ENCODE measurements at places on chromosomes 16 and 17. TPM values are rescaled to one million over a fixed set of nuclear protein-coding genes. Genes with fewer than 3 reads are reported as not detected.

Gene SOX8
- 0.28 TPM for polyA plus RNA-seq

GRCh38 chr17:41655611-41656111, 31.3 kb upstream of the KRT17 start:
- DNase-seq = no peak

DNA sequence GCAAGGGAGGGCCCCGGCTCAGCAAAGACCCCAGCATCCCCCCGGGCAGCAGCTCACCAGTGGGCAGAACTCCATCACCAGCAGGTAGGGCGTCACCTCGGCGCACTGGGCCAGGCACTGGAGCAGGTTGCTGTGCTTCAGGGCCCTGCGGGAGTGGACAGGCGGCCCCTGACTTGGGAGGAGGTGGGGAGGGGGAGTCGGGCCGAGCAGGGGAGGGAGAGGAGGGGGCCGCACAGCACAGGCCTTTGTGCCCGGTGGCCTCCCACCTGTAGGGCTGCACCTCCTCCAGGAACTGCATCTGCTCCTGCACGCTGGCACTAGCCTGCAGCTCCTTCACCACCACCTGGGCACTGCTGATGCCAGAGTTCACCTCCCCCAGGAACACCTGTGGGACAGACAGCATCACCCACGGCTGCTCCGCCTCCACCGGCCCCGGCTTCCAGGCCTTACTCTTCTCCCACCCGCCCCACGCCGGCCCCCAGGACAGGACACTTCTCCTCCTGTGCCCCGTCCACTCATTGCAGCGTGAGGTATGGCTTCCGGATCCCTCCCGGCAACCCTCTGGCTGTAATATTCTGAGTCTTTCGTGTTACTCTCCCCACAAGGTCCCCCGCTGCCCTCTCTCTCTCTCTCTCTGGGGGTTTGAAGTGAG, 37.7 kb upstream of the PVALEF start:
- no peak for DNase-seq

Gene DRC3
- polyA plus RNA-seq = 0.87 TPM

- no peak for DNase-seq
Measured at GRCh38 chr17:2982854-2983253, 80.6 kb downstream of the OR1D5 start.

DNA sequence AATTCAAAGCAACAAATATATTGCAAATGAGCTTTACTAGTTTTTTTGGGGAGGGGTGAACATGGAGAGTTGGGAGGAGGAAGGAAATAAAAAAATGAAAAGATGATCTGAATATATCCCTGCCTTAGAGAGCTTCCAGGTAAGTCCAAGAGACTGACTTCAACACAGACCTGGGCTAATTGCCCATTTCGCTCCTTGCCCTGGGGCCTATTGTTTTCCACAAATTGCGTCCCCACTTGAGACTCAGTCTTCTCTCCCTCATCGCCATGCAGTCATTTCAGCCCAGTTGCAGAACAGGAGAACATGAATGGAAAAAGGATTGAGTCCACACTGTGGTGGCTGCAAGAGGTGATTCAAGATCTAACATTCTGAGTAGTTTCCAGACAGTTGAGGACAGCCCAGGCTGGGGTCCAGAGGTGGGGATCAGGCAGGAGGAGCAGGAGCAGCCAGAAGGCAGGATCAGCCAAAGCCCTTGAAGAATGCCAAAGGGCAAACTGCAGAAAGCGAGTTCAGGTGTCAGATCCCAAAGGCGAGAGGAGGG, 21.6 kb upstream of the TOB1 start:
- DNase-seq = no peak

- DNase-seq = peak; percentile 11
Measured at GRCh38 chr16:67068212-67068753, 39.3 kb downstream of the CBFB start.

DNA sequence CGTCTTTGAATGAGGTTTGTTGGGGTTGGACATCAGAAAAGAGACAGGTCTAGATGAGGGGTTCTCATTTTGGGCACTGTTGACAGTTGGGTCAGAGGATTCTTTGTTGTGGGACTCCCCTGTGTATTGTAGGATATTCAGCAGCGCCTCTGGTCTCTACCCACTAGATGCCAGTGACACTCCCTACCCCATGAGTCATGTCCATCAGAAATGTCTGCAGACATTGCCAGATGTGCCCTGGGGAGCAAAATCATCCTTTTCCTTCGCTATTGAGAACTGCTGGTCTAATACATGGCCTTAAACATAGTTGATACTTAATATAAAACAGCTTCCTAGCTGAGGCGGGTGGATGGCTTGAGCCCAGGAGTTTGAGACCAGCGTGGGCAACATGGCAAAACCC, 3.1 kb downstream of the ABAT start:
- no peak for DNase-seq

Gene CRISPLD2
- 0.25 TPM for polyA plus RNA-seq

DNA sequence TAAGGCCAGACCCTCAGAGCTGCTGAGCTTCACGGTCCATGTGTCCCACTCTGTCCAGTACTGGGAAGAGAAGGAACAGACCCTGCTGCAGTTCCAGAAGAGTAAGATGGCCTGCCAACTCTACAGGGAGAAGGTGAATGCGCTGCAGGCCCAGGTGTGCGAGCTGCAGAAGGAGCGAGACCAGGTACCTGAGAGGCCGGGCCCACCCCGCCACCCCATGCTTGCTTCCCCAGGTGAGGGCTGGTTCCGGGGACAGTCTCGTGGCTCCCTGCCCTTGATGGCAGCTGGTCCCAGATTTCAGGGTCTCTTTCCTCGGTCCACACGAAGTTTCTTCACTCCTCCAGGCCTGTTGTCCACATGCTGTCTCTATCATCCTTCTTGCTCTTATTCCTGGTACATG, 20.9 kb downstream of the CARD14 start:
- no peak for DNase-seq

GRCh38 chr17:15436473-15437302, 30.7 kb downstream of the CDRT4 start:
- peak; percentile 65 for DNase-seq

- DNase-seq = peak; percentile 30
Measured at GRCh38 chr16:87463722-87464690, 28.8 kb downstream of the ZCCHC14 start.

DNA sequence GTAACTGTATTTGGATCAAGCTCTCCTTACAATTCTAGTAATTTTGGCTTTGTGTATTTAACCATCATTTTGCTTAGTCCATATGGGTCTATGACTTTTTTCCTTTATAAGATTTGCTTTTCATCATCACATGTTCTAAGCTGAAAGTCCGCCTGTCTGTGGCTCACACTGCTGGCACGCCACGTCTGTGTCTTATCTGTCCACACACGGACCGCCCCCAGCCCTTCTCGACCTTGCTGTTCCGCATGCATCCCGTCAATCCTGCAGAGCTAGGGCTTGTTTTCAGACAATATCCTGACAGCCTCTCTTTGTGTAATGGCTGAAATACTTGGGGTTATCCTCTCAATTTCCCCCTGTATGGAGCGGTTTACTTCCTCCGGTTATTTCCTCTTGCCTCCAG, 8.4 kb upstream of the ALDH3A1 start:
- DNase-seq = no peak

GRCh38 chr17:8846768-8847211, 20.7 kb downstream of the PIK3R6 start:
- peak; percentile 33 for DNase-seq

Measured in HepG2 (cell line).